Umbilical cord (tissue), 2 donors: ENCODE measurements at places on chromosomes 6 and 20. TPM values are rescaled to one million over a fixed set of nuclear protein-coding genes. Genes with fewer than 3 reads are reported as not detected.

GRCh38 chr6:17280552-17281090 lies 540 bp upstream of the RBM24 start:
- peak; percentile 25 for DNase-seq

CST9L gene
- total RNA-seq = 0.96 TPM

C20orf96 gene
- not detected for total RNA-seq

SIRPB2 gene
- 16.9 TPM for total RNA-seq

- no peak for DNase-seq
Observed at GRCh38 chr20:53157443-53158408, 185.6 kb downstream of the TSHZ2 start.

GRCh38 chr6:101595276-101595675 lies 201.8 kb downstream of the GRIK2 start:
- no peak for DNase-seq
